ENCODE measurements at places on chromosomes 7 and 10.

DNA sequence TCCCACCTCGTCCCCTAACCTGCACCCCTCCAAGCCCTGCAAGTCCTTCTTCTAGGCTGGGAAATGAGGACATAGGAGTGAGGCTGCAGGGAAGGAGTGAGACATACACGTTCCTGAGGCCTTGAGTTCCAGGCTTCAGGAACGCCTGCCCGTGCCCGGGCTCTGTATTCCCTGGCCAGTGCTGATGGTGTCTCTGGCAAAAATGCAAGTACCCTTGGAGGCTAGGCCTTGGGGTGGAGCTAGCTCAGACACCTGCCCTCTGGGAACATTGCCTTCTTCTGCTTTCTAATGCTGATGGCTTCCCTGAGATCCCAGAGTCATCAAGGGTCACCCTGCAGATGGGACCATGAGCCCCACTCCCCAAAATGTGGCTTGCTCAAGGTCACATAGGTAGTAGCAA, 76.0 kb downstream of the GRK5 start:
- no peak for DNase-seq

DNA sequence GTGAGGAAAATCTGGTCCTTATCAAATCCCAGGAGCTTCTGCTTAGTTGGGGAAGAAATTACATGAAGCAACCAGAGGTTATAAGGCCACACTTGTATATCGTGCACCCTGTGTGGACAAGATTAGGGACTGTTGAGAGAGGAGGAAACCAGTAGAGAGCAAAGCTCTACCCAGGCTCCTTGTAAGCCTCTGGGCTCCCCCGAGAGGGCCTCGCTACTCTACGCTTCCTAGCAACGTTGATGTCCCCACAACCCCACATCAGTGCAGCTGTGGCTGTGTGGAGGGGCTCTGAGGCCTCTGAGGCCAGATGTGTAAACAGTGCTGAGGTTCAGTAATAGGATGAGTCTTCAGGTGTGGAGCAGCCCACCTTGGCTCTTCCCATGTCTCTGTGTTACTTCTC, 16.0 kb downstream of the HIF1AN start:
- no peak for DNase-seq

- DNase-seq = no peak
These were observed 153.7 kb downstream of the FAM107B start for GRCh38 chr10:14621037-14621436.

DNA sequence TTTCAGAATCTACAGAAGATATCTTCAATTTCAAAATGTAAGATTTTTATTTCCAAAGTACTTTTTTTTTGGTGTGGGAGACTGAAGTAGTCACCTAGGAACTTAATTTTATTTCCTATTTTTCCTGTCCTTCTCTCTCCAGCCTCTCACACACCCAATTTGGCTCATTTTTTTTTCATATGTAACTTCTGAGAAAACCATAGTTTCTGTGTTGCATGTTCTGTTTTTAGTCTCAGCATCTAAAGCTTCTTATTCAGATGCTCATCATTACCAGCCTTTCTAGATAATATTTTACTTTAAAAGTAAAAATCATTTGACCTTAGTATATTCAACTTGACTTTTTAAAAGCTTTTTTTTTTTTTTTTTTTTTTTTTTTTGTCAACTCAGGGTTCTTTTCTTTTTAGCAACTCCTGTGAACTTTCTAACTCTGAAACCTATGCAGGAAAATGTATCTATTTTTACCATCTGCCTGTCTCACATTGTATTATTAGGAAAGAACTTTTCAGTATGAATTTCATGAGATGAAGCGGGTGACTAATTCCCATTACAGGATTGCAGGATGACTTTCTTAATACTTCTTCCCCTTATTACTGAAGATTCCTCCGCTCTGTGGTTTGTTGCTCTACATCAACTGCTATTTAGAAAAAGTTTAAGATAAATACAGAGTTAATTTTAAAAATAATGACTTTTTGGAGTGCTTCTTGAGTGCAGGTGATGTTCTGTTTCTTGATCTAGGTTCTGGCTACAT, 73.6 kb upstream of the LSM8 start:
- no peak for DNase-seq

DNA sequence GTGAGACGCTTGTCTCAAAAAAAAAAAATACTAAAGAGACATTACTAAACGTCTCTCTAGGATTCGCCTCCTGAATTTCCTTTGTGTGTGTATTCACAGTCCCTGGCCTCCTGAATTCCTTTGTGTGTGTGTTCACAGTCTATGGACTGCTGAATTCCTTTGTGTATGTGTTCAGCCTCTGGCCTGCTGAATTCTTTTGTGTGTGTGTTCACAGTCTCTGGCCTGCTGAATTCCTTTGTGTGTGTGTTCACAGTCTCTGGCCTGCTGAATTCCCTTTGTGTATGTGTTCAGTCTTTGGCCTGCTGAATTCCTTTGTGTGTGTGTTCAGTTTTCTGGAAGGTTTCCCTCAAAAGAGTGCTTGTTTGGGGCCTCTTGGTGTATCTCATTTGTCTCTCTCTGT, 8.2 kb downstream of the BMS1 start:
- no peak for DNase-seq

DNA sequence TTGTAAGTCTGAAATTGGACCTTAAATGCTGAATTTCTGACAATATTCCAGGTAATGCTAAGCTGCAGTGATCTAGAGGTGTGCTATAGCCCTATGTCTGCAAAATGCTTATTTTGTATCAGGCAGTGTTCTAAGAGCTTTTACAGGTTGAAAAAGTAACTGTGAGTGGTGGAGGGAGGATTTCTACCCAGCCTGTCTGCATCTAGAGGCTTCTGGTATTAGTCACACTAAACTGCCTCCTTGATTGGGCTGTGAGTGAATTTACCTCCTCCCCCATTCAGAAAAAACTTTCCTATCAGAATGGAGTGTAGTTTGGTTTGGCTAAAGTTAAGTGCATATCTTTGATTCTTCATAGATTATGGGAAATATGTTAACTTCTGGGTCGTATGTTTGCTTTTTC, 56.8 kb downstream of the BBS9 start:
- DNase-seq = no peak

DNA sequence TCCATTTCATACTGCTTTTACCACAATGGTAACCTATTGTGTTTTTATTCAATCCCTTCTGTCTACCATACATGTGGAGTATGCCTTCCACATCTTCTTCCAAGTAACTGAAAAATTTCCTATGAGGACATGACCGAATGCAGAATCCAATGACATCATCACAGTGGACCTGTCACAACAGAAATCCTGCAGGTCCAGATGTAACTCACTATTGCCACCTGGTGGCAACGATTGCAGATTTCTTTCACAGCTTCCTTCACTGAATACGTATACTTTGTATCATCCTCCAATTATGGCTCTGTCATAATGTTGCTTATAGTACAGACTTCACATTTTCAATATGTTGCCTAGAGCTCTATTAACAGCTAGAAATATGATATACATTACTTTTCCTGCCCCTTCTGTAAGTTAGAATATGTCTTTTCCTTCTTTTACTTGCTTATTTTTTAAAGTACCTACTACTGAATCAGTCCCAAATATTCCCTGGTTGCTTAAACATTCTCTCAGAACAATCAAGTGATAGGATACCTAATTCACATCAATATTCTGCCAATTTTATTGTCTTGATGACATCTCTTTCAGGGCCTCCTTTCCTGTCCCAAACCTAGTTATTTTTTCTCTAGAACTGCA, 45.4 kb downstream of the SLC13A1 start:
- peak; percentile 21 for DNase-seq

DNA sequence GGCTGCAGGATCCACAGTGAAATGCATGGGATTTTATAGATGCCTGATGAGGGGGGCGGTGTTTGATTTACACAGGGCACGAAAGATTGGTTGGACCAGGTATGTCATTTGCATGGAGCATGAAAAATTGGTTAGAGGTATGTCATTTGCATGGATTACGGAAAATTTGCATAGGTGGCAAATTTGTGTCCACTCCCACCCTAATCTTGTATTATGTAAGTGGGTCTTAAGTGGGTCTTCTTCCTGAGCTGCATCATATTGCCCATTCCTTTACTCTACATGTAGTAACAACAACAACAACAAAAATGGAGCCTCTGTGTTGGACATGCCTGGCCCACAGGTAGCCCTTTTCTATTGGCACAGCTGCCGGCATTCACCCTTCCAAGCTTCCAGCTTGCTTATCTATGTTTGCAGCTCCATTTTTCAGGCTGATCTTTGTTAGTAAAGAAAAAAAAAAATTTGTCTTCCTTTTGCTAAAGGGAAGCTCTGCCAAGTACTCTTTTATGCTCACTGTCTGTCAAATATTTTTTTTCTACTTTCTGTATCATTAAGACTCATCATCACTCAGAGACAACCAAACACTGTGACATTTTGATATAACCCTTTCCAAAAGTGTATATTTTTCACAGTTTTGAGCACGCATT, 10.3 kb upstream of the ZNF273 start:
- DNase-seq = no peak

DNA sequence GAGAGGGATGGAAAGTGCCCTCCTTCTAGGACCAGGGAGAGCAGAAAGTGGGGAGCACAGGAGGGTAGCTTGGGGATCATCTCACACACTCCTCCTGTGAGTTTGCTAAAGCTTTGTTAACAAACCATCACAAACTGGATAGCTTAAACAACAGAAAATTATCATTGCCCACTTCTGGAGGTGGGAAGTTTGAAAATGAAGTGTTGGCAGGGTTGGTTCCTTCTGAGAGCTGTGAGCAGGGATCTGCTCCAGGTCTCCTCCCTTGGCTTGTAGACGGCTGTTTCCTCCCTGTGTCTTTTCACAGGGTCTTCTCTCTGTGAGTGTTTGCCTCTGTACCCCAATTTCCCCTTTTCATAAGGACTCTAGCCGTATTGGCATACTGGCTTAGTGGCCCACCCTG, 32.0 kb upstream of the CXCL12 start:
- no peak for DNase-seq

GRCh38 chr10:34858003-34858402, 42.9 kb upstream of the PARD3 start:
- DNase-seq = no peak

GRCh38 chr7:22867003-22867402, 44.4 kb upstream of the TOMM7 start:
- no peak for DNase-seq

GRCh38 chr10:50992356-50992901, 81.9 kb upstream of the PRKG1 start:
- no peak for DNase-seq

- DNase-seq = no peak
These were observed 90.3 kb downstream of the SRPK2 start for GRCh38 chr7:105298439-105298894.

DNA sequence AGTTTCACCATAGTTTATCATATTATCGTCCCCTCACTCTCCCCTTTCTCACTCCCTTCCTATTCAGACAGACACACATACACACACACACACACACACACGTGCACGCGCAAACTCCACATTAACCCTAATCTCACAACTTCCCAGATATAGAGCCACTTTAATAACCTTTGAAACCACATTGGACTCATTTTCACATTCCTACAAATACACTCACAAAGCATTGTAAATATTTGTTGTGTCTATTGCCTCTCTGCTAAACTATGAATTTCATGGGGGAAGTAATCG, 433.6 kb downstream of the GRM8 start:
- no peak for DNase-seq

DNA sequence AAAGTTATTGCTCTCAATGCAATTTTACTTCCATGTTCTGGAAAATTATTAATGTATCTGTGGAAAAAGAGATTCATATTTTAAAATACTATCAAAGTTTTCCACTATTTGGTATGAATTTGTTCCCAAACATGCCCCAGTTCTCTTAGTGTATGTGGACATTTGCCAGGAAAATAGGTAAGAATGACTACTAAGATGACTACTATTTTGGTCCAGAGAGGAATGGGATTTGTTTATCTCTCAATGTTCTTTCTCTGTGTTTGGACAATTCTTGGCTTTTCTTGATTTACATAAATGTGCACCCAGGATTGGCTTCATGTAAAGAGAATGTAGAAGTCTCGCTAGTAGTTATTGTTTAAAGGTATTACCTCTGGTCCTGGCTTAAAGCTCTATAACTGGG, 60.3 kb upstream of the POT1 start:
- DNase-seq = no peak

Measured in CD4-positive, alpha-beta T cell treated with Interleukin-1 beta for 1 hour (primary cell).